ENCODE measurements at places on chromosomes 16 and 17.

DNA sequence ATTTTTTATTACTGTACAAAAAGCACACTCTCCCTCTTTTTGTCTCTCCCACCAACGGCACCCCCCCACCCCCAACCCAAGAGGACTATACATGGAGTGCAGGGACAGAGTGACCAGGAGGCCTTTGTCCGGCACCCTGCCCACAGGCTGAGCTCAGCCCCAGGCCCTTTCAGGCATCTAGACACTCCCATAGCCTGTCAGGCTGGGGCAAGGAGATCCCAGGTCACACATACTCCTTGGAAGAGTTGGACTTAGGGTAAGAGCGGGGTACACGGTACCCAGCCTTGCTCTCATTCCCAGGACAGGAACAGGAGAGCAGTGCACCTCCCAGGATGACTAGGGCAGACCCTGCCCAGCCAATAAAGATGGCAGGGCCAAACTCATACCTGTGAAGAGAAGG lies 2.1 kb downstream of the CLDN7 start:
- H3K27ac ChIP-seq: no peak overlapping the region
- no peaks in the 10 kb centered on the region for H3K27me3 ChIP-seq
- H3K4me1 ChIP-seq: peaks cover 3% of the 10 kb centered on the region
- peaks cover 37% of the 10 kb centered on the region for H3K36me3 ChIP-seq
- DNase-seq: no peak

DNA sequence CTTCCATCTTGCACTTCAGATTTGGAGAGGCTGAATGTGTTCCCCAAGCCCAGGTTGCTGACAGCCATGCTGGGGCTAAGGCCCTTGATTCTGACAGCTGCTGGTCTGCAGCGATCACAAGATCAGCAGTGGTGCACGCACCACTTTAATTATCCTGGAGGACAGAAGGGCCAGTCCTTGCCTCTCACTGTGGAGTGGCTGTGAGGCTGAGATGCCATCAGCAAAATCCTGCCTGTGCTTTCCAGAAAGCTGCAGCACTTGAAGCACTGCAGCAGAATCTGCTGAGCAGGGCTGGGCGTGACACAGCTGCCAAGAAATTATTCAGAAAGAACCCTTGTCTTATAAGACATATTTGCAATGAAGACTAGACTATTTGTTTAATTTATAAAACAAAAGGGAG lies 37.1 kb downstream of the NUP93 start:
- peaks cover 16% of the 10 kb centered on the region for H3K4me1 ChIP-seq
- DNase-seq: no peak
- peaks cover 40% of the 10 kb centered on the region for H3K36me3 ChIP-seq
- no peak overlapping the region for H3K4me3 ChIP-seq
- no peaks in the 10 kb centered on the region for H3K27me3 ChIP-seq
- no peak overlapping the region for H3K27ac ChIP-seq

- H3K4me3 ChIP-seq: no peak overlapping the region
- no peak overlapping the region for H3K27ac ChIP-seq
- no peak for DNase-seq
- H3K36me3 ChIP-seq: peaks cover 85% of the 10 kb centered on the region
Observed at GRCh38 chr16:88616320-88616719, 22.1 kb upstream of the IL17C start.

GRCh38 chr17:40522250-40522960 lies 21.0 kb upstream of the TNS4 start:
- H3K36me3 ChIP-seq: no peaks in the 10 kb centered on the region
- H3K4me1 ChIP-seq: peaks cover 45% of the 10 kb centered on the region
- no peak overlapping the region for H3K4me3 ChIP-seq

DNA sequence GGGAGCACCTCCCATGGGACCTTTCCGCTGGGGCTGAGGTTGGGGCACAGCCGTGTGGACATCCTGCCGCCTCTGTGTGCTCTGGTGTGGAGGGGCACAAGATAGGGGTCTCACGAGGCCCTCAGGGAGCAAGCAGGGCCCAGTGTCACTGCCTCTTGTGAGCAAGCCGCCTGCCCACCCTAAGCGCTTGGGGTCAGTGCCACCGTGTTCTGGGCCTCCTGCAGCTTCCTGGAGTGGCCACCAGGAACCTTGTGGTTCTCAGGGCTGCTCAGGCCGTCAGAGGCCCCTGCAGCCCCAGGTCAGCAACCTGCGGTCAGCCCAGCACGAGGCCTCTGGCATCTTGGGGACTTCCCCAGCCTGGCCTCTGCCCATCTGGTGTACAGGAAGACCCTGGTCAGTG lies 13.6 kb upstream of the CAPN15 start:
- DNase-seq: no peak
- H3K27me3 ChIP-seq: no peaks in the 10 kb centered on the region
- no peaks in the 10 kb centered on the region for H3K4me1 ChIP-seq
- H3K4me3 ChIP-seq: no peak overlapping the region
- H3K27ac ChIP-seq: no peak overlapping the region

DNA sequence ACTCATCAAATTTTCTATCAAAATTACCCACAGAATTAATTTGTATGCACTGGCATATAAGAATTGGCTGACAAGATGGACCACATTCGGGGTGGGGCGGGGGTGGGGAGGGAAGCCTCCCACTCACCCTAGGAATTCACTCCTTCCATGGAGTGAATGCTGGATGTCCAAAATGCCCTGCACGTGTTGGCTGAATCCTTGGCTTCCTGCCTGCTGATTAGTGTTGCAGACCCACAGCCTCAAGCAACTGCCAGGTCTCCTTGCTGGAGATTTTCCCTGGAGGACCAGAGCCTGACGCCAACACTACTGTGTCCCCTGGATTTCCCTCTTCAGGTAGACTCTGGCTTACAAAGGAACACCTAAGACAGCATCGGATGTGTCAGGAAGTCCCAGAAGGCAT lies 575.7 kb upstream of the CDH11 start:
- no peaks in the 10 kb centered on the region for H3K4me1 ChIP-seq
- no peak for DNase-seq
- no peaks in the 10 kb centered on the region for H3K36me3 ChIP-seq
- H3K27ac ChIP-seq: no peak overlapping the region
- H3K27me3 ChIP-seq: no peaks in the 10 kb centered on the region

DNA sequence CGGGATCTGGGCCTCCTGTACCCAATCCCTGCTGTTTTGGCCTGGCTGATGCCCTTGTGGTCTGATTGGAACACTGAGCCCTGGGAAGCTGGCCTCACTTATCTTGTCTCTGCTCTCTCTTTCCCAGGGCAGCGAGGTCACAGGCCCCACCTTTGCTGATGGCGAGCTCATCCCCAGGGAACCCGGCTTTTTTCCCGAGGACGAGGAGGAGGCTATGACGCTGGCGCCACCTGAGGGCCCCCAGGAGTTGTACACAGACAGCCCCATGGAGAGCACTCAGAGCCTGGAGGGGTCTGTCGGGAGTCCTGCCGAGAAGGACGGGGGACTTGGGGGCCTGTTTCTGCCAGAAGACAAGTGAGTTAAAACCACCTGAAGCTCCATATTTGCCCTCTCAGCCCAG lies 126.0 kb downstream of the RAB11FIP4 start:
- no peak for DNase-seq
- H3K27me3 ChIP-seq: no peaks in the 10 kb centered on the region
- no peaks in the 10 kb centered on the region for H3K4me1 ChIP-seq
- H3K36me3 ChIP-seq: no peaks in the 10 kb centered on the region
- no peak overlapping the region for H3K4me3 ChIP-seq
- no peak overlapping the region for H3K27ac ChIP-seq

GRCh38 chr16:12065866-12066545 lies 89.5 kb downstream of the SNX29 start:
- no peaks in the 10 kb centered on the region for H3K27me3 ChIP-seq
- no peaks in the 10 kb centered on the region for H3K36me3 ChIP-seq
- H3K4me3 ChIP-seq: no peak overlapping the region
- DNase-seq: no peak
- H3K4me1 ChIP-seq: no peaks in the 10 kb centered on the region
- H3K27ac ChIP-seq: no peak overlapping the region

GRCh38 chr17:45296003-45296832 lies 20.6 kb downstream of the MAP3K14 start:
- H3K27me3 ChIP-seq: no peaks in the 10 kb centered on the region
- H3K4me3 ChIP-seq: no peak overlapping the region
- DNase-seq: no peak
- H3K27ac ChIP-seq: no peak overlapping the region
- H3K36me3 ChIP-seq: peaks cover 4% of the 10 kb centered on the region

DNA sequence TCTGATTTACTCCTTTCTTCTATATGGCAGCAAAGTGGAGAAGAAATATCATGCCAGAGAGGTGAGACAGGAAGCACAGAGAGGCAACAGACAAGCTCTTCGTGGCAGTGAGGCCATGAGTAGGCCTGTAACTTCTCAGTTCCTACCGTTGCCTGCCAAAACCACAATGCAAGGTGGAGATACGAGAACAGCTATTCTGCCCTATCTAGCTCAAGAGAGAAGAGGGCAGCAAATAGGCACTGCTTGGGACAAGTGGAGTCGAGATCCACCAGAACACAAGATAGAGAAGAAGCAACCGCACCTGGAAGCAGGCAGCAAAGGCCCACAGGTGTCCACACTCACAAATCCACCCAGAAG lies 24.8 kb downstream of the RANBP10 start:
- H3K36me3 ChIP-seq: peaks cover 4% of the 10 kb centered on the region
- H3K27me3 ChIP-seq: no peaks in the 10 kb centered on the region
- peaks cover 8% of the 10 kb centered on the region for H3K4me1 ChIP-seq
- no peak overlapping the region for H3K4me3 ChIP-seq
- DNase-seq: peak; percentile 43

- DNase-seq: no peak
- H3K27ac ChIP-seq: no peak overlapping the region
- no peak overlapping the region for H3K4me3 ChIP-seq
- H3K36me3 ChIP-seq: no peaks in the 10 kb centered on the region
- H3K27me3 ChIP-seq: no peaks in the 10 kb centered on the region
Observed at GRCh38 chr17:44770166-44770925, 11.6 kb downstream of the ADAM11 start.

GRCh38 chr16:24511792-24512191 lies 27.6 kb upstream of the RBBP6 start:
- no peak overlapping the region for H3K4me3 ChIP-seq
- H3K4me1 ChIP-seq: no peaks in the 10 kb centered on the region
- no peak for DNase-seq

GRCh38 chr17:39960524-39961041 lies 2.2 kb upstream of the GSDMA start:
- no peak overlapping the region for H3K4me3 ChIP-seq
- H3K36me3 ChIP-seq: no peaks in the 10 kb centered on the region

DNA sequence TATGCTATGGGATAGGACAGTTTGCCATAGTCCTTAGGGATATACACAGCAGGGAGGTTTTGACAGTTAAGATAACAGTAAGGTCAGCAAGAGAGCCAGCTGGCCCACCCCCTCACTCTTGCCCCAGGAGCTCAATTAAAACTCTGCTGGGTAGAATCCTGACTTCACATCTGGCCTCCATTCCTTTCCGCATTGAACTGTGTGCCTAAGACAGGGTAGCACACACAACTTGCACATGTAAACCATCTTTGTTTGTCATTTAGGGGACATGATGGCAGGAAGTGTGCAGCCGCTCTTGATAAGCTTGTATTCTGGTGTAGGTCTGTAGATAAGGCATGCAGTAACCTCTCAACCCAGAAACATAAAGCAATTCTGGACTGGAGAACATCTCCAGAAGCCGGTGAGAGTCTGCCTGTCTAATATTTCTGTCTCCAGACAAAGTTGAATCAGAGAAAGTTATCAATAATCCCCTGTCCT lies 5.2 kb downstream of the MINK1 start:
- no peak overlapping the region for H3K27ac ChIP-seq
- no peaks in the 10 kb centered on the region for H3K27me3 ChIP-seq
- no peak overlapping the region for H3K4me3 ChIP-seq
- DNase-seq: no peak
- peaks cover 18% of the 10 kb centered on the region for H3K4me1 ChIP-seq

GRCh38 chr17:76331083-76331482 lies 22.6 kb downstream of the PRPSAP1 start:
- H3K27me3 ChIP-seq: no peaks in the 10 kb centered on the region
- no peak for DNase-seq
- H3K36me3 ChIP-seq: peaks cover 61% of the 10 kb centered on the region
- no peak overlapping the region for H3K4me3 ChIP-seq

DNA sequence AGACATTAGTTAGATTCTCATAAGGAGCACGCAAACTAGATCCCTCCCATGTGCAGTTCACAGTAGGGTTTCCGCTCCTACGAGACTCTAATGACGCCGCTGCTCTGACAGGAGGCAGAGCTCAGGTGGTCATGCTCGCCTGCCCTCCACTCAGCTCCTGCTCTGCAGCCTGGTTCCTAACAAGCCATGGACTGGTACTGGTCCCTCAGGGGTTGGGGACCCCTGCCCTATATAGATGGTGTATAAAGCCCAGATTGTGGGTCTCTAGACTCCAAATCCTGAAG lies 52.1 kb upstream of the LYRM9 start:
- no peaks in the 10 kb centered on the region for H3K4me1 ChIP-seq
- DNase-seq: no peak
- no peaks in the 10 kb centered on the region for H3K27me3 ChIP-seq
- H3K27ac ChIP-seq: no peak overlapping the region
- no peak overlapping the region for H3K4me3 ChIP-seq

GRCh38 chr17:82297280-82297713 lies 20.1 kb downstream of the CD7 start:
- H3K27me3 ChIP-seq: no peaks in the 10 kb centered on the region
- peak; percentile 69 for DNase-seq
- H3K4me1 ChIP-seq: peaks cover 83% of the 10 kb centered on the region
- peak overlapping the region; percentile 99 for H3K27ac ChIP-seq
- peak overlapping the region; percentile 62 for H3K4me3 ChIP-seq

GRCh38 chr16:6593799-6594198 lies 738.8 kb upstream of the RBFOX1 start:
- no peaks in the 10 kb centered on the region for H3K27me3 ChIP-seq
- no peak overlapping the region for H3K27ac ChIP-seq
- H3K4me3 ChIP-seq: no peak overlapping the region
- no peak for DNase-seq

- no peaks in the 10 kb centered on the region for H3K4me1 ChIP-seq
- no peaks in the 10 kb centered on the region for H3K36me3 ChIP-seq
- H3K27me3 ChIP-seq: no peaks in the 10 kb centered on the region
- no peak overlapping the region for H3K4me3 ChIP-seq
Observed at GRCh38 chr17:10001306-10001873, 96.3 kb upstream of the RCVRN start.

DNA sequence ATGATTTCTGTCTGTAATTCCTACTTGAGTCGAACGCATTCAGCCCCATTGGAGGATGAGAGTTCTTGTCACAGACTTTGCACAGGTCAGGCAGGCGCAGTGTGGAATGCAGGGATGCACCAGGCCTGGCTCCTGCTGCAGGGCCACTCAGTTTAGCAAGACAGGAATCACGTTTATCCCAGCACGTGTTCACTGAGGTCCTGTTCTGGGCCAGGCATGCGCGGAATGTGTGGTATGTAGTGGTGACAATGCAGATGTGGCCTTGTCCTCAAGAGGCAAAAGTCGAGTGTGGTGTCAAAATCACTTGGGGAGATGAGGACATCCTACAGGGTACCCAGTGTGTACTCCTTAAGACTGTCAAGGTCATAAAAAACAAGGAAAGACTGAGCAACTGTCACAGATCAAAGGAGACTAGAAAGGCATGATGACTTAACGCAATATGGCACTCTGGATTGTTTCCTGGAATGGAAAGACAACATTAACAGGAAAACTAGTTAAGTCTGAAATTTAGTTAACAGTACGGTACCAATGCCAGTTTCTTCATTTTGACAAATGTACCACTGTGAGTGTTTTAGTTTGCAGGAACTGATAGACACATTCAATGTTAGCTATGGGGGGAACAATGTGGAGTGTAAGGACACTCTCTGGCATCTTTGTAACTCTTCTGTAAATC lies 121.5 kb upstream of the ADAMTS18 start:
- DNase-seq: no peak
- H3K36me3 ChIP-seq: no peaks in the 10 kb centered on the region
- H3K27ac ChIP-seq: no peak overlapping the region

- no peak for DNase-seq
- peak overlapping the region; percentile 70 for H3K4me3 ChIP-seq
- peak overlapping the region; percentile 87 for H3K27ac ChIP-seq
- peaks cover 33% of the 10 kb centered on the region for H3K36me3 ChIP-seq
- H3K4me1 ChIP-seq: peaks cover 35% of the 10 kb centered on the region
- no peaks in the 10 kb centered on the region for H3K27me3 ChIP-seq
Observed at GRCh38 chr16:89720551-89720812, 216 bp downstream of the VPS9D1 start.
